ENCODE measurements at places on chromosomes 3 and 15.

- no peak for ATAC-seq
These were observed 25.9 kb upstream of the GABRG3 start for GRCh38 chr15:26945046-26945445.

GRCh38 chr3:118479376-118479775 lies 555.3 kb downstream of the IGSF11 start:
- no peak for ATAC-seq

DNA sequence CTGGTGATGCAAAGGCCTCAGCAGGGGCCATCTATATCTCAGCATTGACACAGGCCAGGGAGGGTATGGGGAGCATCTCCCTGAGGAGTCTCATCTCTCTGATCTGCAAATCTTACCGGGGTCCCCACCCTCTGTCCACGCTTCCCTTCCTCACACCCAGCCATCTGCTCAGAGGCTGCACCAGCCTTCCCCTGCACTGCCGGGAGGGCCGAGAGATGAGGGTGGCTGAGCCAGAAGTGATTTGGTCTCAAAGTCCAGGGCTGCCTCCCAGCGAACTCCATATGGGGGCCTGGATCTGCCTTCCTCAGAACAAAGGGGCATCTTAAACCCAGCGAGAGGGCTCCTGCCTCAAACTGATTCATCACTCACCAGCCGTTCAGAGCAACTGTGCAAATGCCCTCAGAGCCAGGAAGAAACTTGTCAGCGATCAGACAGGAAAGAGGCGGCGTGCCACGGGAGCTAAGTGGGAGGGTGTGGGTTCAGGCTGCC lies 4.6 kb downstream of the IGDCC3 start:
- ATAC-seq = no peak

- no peak for ATAC-seq
These were observed 78.2 kb upstream of the VEPH1 start for GRCh38 chr3:157581371-157581770.
